Thyroid gland (tissue), 4 donors: ENCODE measurements at places on chromosomes 13 and 19. TPM values are rescaled to one million over a fixed set of nuclear protein-coding genes. Genes with fewer than 3 reads are reported as not detected.

Gene ZNF570
- total RNA-seq = 19.6 TPM

Gene ATP4A
- 0.27 TPM for total RNA-seq

Gene OR7C1
- not detected for total RNA-seq

Gene LCP1
- total RNA-seq = 9.5 TPM

DNA sequence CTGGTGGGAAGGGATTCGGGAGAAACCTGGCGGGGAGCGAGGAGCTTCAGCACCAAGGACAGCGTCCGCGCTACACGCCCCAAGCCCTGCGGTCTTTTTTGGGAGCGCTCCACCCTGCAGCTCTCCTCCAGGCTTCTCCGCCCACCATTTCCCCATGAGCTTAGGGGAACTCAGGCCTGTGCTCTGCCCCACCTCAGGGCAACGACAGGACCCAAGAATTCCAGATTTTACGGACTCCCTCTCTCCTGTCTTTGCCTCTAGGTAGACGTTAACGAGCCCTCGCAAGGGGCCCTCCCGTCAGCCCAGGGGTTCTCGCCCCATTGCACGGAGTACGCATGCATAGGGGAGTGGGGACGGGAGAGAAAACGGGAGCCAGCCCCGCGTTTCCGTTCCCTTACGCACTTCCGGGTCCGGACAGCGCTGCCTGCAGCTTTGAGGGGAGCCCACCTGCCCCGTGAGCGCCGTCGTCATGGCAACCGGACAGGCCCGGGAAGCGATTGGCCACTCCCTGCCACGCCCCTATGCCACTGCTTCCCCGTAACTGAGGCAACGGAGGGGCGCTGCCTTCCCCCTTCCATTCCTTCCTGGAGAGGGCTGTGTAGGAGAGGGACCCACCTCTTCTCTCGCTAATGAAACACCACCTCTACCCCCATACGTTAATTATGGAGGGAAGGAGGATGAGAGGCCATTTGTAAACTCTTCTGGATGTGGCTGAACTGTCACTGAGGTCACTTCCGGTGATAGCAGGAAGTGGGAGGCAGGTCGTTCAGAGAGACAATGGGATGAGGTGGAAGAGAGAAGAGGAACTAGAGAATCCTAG is 20.8 kb downstream of the NOVA2 start:
- no peaks in the 10 kb centered on the region for H3K36me3 ChIP-seq
- DNase-seq = peak; percentile 26
- no peak overlapping the region for H3K4me3 ChIP-seq
- H3K27ac ChIP-seq = no peak overlapping the region
- H3K27me3 ChIP-seq = no peaks in the 10 kb centered on the region

- H3K36me3 ChIP-seq = no peaks in the 10 kb centered on the region
- peaks cover 3% of the 10 kb centered on the region for H3K4me1 ChIP-seq
- DNase-seq = peak; percentile 88
- H3K4me3 ChIP-seq = no peak overlapping the region
- H3K27me3 ChIP-seq = no peaks in the 10 kb centered on the region
Measured at GRCh38 chr19:1189419-1189818, 15.4 kb upstream of the SBNO2 start.

DNA sequence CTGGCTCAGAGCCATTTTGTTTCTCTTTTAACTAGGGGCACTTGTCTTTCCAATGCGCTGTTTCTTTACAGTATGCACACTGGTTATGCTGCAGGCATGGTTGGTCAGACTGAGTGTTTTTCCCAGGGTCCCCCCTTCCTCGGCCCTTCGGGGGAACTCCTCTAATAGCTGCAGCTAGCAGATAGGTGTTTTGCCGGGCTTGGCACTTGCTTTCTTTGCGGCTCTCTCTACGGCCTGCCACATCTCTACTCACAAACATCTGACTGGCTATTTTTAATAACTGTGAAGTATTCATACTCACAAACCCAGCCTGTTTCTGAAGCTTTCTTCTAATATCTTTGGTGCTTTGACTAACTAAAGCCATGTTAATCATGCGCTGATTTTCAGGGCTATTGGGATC is 89.4 kb downstream of the SLC25A15 start:
- peak overlapping the region; percentile 82 for H3K27ac ChIP-seq
- H3K27me3 ChIP-seq = no peaks in the 10 kb centered on the region
- no peaks in the 10 kb centered on the region for H3K36me3 ChIP-seq
- H3K4me3 ChIP-seq = no peak overlapping the region
- DNase-seq = peak; percentile 80

- DNase-seq = no peak
- no peaks in the 10 kb centered on the region for H3K4me1 ChIP-seq
- H3K27ac ChIP-seq = no peak overlapping the region
- H3K4me3 ChIP-seq = no peak overlapping the region
Measured at GRCh38 chr19:556611-557382, 12.9 kb downstream of the GZMM start.

DNA sequence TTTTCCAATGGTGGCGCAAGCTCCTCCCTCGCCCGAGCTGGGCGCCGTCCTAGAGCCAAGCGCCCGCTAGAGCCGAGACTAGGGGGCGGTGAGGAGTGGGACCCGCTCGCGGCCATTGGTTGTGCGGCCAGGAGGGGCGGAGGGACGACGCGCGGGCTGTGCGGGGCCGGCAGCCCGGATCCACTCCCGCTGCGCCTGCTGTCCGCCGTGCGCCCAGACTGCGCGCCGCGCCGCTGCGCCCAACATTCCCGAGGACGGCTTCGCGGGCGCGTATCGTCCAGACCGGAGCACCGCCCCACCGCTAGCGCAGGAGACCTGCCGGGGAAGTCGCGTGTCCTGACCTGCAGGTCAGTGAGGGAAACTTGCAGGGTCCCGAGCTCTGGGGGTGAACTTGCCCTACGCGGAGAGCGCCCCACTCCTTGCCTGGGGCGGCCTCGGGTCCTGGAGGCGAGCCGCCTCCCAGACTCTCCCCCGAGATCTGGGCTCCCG is at the start of gene SERTM1:
Gene SERTM1 (plus strand): TSS at position 183 of the 489 bp plus-strand sequence. CDS start 21,059 bp downstream, outside the sequence.
- no peaks in the 10 kb centered on the region for H3K27me3 ChIP-seq
- no peaks in the 10 kb centered on the region for H3K36me3 ChIP-seq
- peak; percentile 26 for DNase-seq
- H3K4me3 ChIP-seq = peak within 1 kb of the TSS; percentile 5
- no peaks in the 10 kb centered on the region for H3K4me1 ChIP-seq

DNA sequence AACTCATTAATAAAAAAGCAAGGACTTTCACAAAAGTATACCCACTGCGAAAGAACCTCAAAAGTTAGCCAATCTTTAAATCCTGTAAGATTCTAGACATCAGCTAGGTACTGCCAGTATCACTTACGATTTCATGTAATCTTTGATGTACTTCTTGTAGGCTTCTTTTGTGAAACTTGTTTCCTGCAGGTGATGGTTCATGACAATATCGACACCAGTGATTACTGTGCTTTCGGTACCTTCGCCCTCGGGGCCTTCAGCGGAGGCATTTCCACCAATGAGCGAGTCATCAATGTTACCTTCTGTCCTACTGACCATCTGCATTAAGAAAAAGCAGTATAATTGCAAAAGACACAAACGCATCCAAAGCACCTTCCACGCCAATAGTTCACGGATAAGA is 1.1 kb downstream of the TPT1 start:
- H3K4me1 ChIP-seq = peaks cover 47% of the 10 kb centered on the region
- peaks cover 51% of the 10 kb centered on the region for H3K36me3 ChIP-seq
- H3K27me3 ChIP-seq = no peaks in the 10 kb centered on the region
- DNase-seq = no peak
- peak overlapping the region; percentile 99 for H3K27ac ChIP-seq
